ENCODE measurements at places on chromosomes 3 and 15.

DNA sequence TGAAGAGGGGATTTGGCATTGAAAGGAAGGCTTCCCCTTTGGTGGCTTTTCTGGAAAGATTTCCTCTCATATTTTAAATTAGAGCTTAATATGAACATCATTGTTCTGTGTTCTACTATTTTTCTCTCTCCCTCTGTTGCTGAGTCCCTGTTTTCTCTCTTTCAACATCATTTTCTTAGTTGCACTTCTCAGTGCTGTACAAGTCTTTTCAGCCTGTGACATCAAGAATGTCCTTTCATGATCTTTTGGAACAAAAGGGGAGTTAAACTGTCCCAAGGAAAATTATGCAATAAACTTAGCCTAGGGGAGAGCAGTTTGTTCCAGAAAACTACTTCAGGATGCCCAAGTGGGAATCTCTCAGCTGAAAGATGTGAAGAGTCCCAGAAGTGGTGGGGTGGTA is 325.1 kb downstream of the IL20RB start:
- no peak for DNase-seq

DNA sequence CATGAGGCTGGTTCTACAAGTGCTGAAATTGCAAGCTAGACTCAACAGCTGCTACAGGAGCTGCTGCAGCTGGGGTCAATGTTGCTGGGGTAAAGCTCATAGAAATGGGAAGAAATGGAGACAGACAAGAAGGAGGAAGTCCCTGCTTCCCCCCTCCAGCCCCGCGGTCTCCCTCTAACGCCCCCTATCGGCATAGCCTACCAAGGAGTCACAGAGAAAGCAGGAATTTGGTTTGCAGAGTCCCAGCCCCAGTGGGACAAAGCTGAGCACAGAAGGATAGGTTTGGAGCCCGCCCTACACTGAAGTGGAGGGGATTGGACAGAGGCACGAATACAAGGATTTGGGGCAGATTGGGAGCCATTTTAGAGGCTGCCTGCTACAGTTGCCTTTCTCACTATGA is 176.9 kb upstream of the ANKRD28 start:
- no peak for DNase-seq

DNA sequence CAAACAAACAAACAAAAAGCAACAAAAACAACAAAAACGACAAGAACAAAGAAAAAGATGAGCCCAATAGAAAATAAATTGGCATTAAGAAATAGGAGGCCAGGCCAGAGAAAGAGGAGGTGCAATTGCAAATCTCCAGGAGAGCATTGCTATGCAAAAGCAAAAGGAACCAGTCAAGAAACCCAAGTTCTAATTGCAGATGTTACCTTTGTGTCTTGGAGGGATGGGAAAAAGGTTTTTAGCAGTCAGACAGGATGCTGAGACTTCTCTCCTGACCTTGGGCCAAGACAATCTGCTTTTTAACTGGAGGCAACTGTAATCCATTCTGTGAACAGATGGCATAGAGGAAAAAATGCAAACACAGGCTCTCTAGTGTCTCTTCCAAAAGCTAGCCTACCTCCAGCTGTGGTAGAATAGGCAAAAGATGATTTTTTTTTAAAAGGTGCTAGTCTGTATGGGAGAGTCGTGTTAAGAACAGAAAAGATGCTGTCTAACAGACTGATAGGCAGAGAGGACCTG is 56.4 kb downstream of the LSAMP start:
- no peak for DNase-seq

DNA sequence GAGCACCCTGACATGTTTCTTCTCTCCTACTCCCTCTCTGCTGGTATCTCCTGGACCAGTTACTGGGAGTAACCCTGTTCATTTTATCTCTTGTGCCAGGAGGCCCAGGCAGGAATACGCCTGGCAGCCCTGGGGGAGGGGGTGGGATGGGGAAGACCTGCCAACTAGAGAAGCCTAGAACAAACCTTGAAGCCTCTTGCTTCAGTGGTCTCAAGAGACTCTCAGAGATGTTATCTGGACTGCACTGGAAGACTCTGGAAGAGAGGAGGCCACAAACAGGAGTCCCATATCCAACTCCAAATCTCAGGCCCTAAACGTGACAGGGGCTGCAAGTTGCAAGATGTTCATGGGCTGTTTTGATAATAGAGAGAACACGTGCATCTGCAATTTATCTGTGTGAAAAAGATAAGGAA is at the start of gene EPB42:
Gene EPB42 (minus strand): TSS at position 28 of the 413 bp plus-strand sequence. CDS start 193 bp downstream, outside the sequence.
- no peak for DNase-seq

DNA sequence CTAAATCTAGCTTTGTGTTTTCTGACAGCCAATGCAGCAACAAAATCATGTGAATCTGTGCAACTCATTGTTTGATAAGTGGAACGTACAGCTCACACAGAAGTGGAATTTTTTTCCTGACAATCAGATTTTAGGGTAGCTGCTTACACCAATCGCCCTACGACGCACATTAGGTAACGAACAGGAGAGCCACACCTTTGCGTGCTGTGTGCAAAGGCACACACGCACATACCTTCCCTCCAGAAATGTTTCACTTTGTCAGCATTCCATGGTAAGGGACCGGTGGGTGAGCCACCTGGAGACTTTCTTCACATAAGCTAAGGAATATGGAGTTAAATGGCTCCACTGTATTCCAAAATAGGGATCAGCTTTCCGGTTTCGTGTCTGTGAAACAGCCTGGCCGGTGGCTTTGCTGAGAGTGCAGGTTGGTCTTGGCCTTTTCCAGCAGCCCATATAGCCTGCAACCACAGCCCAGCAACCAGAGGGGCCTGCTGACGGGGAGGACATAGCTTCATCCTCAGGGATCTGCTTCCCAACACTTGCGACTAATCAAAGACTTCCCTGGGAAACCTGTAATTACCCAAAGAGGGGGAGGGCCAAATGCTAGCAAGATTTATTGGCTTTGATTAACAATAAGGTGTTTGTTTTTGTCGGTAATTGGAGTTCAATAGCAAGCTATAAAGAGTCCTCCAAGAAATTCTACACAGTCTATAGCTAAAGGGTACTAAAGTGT is 145.3 kb downstream of the ADAMTS17 start:
- no peak for DNase-seq

DNA sequence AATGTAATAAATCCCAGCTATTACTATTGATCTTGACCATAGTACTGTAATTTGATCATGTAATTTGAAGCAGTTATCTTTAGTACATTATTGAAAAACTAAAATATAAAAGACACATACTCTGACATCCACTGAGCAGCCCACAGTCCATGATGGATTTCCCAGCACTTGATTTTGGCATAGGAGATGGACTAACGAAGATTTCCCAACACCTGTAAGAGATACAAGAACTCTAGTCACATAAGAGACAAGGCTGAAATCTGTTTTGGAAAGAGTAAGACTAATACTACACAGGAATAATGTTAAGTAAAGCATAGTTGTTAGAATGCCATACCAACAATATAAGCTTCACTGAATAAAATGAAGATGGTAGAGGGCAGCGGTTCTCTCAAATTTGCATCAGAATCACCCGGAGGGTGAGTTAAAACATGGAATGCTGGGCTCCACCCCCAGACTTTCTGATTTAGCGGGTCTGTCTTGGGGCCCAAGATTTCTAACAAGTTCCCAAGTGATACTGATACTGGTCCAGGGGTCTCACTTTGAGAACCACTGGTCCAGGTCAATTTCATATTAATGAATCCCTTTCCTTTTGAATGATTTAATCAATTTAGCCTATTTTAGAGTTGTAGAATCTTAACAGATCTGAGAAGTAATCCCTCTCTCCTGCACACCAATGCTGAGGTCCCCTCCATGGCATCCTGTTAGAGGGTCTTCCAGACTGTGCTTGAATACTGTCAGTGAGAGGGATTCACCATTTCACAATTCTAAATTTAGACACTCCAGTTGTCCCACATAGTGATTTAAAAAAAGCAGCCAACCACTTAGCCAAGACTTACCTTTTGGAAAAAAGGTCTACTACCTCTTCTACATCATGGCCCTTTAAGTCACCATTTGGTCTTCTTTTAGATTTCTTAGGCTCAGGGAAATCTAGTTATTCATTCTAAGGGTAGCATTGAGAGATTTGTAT is 11.5 kb downstream of the RABL3 start:
- no peak for DNase-seq

- DNase-seq = no peak
These were observed at the start of gene B3GALNT1 for GRCh38 chr3:161104561-161105551. Gene B3GALNT1, minus strand, starts transcription at chr3:161105349. Its CDS starts 18,595 bp downstream, at chr3:161086754.

- DNase-seq = no peak
These were observed 3.2 kb downstream of the GPR171 start for GRCh38 chr3:151199554-151200438.

GRCh38 chr15:101675015-101675414 is 22.8 kb upstream of the TM2D3 start:
- no peak for DNase-seq

- no peak for DNase-seq
These were observed 18.3 kb downstream of the MAGEL2 start for GRCh38 chr15:23629234-23629805.

GRCh38 chr3:194690501-194691372 is 5.1 kb downstream of the FAM43A start:
- no peak for DNase-seq

- DNase-seq = no peak
These were observed 216.8 kb downstream of the ADAMTS17 start for GRCh38 chr15:100124936-100125335.

DNA sequence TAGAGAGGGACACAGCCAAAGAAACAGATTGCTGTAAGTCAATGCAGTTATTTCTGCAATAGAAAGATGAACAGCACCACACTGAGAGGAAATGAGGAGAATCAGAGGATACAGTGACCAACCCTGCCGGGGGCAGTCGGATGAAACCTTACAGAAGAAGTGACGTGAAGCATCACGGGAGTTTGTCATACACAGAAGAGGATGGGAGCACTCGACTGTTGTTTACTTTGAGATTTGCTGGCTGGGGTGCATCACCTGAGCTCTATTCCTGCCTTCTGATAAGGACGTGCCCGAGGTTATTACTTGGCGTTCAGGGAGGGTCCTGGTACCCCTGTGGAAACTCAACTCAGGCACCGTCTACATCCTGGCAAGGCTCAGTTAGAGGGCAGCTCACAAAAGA is 45.4 kb downstream of the MAGEF1 start:
- no peak for DNase-seq

DNA sequence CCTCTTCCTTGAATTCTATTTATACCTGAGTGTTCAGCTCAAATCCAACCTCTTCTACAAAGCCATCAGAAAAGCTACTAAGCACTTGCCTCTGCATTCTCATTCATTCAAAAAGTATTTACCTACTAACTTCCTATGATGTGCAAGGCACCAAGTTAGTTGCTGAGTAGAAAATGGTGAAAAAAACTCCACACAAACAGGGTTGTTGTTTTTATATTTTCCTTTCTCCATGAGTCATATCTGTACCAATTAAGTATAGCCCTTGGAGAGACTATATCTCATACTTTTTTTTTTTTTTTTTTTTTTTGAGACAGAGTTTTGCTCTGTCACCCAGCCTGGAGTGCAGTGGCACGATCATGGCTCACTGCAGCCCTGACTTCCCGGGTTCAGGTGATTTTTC is 67.7 kb downstream of the IGF2BP2 start:
- DNase-seq = no peak

- no peak for DNase-seq
These were observed 258.8 kb upstream of the PDZRN3 start for GRCh38 chr3:73883497-73883896.

- DNase-seq = no peak
These were observed 13.9 kb upstream of the VGLL3 start for GRCh38 chr3:87004883-87005282.

DNA sequence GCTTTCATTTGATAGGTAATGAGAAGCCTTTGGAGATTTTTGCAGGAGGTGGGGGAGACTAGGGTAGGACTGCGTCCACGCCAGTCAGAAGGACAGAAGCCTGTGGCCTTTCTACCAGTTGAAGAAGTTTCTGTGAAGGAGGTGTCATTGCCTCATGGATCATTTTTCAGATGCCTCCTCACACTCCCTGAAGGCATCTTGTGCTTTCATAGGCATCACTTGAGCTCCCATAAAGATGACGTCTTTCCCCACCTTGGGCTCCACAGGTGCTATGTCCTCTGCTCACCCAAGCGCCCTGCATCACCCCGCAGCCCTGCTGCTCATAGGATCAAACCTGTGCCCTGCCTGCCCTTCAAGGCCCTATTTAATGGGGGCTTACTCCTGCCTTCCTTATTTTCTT is 7.5 kb upstream of the ITGA11 start:
- DNase-seq = no peak

GRCh38 chr3:159733194-159733860 is 255.3 kb upstream of the IL12A start:
- no peak for DNase-seq

All from activated CD8-positive, alpha-beta memory T cell treated with anti-CD3 and anti-CD28 coated beads for 4 hours (primary cell).